Right cardiac atrium (tissue), 5 donors: ENCODE measurements at places on chromosomes 4 and X.

DNA sequence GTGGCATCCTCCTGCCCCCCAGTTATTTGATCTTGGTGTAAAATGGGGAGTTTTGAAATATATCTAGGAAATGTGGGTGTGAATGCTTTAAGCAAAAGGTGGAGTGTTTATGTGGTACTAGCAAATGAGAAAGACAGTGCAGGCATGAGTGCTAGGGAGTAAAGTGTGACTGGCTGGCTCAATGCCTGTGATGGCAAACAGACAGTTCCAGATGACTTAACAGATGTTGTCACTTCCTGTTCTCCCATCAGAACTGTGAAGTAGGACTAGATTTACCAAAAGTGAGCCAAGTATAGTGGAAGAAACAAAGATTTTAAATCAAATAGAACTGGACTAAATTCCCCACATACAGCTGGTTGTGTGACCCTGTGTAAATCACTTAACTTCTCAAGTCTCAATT is 8.4 kb upstream of the AMOT start:
- no peak for DNase-seq

DNA sequence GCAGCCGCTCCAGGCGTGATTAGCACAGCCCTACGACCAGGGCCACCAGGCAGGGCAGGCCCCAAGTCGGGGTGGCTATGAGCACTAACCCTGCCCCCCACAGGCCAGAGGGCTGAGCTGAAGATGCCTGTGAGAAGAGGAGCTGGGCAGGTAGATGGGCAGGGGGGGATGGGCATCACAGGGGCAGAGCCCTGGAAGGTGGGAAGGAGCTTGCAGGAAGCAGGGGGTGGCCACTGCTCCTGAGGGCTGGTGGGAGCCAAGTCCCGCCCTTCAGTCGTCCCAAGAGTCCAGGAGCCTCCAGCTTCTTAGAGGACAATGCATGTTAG is 7.3 kb upstream of the MXD4 start:
- peak; percentile 17 for DNase-seq

DNA sequence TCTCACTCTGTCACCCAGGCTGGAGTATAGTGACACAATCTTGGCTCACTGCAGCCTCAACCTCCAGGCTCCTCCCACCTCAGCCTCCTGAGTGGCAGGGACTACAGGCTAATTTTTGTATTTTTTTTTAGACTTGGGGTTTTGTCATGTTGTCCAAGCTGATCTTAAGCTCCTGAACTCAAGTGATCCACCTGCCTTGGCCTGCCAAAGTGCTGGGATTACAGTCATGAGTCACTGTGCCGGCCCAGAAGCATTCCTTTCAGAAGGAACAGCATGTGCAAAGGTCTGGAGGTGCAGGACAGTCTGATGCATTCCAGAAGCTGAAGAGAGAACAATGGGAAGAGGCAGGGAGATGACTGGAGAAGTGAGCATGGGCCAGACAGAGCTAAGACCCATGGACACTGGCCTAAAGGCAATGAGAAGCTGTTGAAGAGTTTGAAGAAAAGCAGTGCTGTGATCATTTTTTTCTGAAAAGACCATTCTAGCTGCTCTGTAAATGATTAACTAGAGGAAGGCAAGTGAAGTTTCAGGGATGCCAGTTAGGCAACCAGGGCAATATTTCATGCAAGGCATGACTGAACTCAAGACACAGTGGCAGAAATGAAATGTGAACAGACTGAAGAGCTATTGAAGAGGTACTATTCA is 43.2 kb downstream of the MANBA start:
- DNase-seq = no peak

DNA sequence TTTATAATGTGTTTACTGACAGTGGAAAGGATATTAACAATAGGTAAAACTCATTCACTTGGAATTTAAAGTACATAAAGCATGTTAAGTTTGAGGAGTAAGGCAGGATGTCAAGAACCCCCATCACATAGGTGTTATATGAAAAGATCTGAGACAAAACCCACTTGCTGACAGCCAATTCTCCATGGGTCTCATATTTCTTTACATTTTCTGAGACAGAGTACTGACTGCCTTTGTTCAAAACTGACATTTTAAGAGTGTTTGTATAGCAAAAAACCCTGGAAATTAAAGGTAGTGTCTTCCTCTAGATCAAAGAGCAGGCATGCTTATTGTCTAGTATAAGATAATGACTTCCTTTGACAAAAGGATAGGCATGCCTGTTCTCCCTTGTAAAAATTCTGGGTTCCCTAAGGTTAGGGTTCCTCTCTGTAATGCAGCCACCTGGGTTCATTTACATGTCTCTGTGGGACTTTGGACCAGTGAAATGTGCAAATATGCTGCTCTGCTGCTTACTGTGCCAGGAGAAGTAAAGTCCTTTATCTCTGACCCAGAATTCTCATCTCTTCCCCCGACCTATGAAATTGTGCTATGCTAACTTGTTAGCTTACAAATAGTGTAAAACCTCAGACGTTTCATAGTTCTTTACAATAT is 123.6 kb downstream of the PCDH18 start:
- DNase-seq = no peak

DNA sequence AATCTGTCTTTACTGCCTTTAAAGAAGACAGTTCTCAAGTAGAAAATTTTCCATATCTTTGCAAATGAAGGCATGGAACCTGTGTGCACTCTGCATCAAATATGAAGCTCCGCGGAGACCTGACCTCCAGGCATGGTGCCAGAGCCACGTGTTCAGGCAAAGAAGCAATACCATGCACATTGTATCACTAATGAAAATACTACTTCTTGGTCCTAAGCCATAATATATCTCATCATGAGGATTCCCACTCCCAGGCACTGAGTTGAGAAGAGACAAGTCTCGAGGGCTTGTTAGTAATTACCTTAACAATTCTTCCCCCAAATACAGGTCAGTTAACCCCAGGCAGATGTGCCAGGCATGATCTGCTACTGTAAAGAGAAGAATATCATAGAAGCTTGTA is 56.7 kb downstream of the PCDH19 start:
- peak; percentile 30 for DNase-seq

DNA sequence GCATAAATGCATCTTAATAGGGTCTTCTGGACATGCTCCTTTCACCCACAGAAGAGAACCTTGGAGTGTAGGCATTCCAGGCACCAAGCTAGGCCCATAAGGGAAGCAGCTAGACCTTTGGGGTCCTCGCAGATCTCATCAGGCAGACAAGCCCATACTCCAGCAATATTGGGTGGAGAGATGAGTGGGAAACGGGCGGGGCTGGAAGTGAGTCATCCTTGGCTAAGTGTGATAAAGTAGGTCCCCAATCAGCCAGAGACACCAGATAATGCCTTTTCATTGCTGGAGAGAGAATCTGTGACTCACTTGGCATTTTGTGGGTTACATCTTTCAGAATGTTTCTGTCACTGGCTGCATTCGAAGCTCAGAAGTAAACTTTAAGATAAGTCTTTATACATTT is 133.3 kb upstream of the MBNL3 start:
- peak; percentile 17 for DNase-seq

- no peak for DNase-seq
These were observed 93.2 kb downstream of the GASK1B start for GRCh38 chr4:158079661-158080060.

DNA sequence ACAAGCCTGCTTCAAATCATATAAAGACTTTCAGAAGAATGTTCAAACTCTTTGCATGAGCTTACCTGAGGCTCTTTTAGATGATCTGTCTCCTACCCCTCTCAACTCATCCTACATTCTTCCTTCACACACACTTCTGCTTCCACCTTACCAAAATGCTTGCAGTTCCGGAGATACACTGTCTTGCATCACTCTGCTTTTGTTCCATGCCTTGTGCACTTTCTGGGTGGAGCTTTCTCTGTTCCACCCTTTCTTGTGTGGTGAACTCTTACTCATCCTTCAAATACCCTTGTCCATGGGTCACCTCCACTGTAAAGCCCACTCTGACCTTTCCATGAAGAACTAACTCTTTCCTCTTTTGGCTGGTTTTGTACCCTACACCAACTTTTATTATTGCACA is 18.4 kb upstream of the MGST2 start:
- no peak for DNase-seq

DNA sequence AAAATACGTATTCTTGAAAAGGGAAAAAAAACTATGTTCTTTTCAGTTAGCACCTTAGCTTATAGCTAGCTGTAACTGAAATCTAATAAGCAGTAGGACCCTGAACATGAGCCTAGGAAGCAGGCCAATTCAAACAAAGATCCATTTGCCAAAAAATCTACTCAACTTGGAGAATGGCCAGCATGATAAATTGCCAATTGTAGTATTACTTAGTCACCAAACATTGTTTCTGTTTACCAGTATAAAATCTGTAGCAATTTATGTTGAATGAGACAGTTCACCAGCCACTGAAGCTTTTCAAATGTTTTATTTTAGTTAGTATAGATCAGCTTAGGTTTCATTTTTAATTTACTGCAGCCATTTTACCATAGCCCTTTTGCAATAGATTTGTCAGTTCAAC is 323.6 kb upstream of the DIPK2B start:
- no peak for DNase-seq

DNA sequence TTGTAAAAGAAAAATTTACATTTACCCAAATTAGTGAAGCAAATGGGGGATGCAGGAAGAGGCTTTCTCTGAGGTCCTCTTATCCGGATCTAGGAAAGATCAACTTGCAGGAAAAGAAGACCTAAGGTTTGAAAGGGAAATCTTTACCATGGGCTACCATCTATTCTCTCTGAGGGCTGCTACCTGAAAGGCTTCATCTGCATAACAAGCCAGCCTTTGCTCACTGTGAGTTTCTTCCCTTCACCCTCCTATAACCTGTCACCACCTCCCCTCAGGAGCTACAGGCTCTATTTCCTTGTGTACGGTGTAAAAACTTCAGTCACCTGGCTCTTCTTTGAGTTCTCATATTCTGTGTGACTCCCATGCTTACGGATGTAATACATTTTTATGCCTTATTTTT is 118.6 kb upstream of the BEND4 start:
- no peak for DNase-seq

DNA sequence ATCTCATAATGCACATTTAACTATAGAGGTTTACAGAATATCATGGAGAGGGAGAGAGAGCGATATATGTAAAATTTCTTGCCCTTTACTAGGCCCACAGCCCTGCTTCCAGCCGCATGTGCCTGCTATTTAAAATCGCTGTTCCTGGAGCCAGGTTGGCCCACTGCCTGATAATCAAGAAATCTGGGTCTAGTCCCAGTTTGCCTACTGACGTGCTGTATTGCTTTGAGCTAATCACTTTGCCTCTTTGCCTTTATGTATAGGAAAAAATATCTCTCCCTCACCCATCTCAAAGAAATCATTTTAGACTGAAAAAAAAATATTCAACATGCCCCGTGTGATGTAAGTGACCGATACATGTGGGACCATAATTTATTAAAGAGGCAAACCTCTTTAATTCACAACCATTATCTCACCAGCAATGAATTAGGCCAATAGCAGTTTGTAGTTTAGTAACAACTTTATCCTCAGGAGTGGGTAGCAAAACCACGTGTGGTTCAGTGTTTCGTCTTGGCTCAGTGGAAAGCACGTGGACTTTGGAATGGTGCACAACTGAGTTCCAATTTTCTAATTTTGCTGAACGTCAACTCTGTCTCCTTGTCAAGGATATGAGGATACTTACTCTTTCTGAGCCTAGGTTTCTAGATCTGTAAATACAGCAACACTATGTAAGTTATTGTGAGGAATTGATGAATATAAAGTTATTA is 62.6 kb downstream of the GRXCR1 start:
- DNase-seq = peak; percentile 14

DNA sequence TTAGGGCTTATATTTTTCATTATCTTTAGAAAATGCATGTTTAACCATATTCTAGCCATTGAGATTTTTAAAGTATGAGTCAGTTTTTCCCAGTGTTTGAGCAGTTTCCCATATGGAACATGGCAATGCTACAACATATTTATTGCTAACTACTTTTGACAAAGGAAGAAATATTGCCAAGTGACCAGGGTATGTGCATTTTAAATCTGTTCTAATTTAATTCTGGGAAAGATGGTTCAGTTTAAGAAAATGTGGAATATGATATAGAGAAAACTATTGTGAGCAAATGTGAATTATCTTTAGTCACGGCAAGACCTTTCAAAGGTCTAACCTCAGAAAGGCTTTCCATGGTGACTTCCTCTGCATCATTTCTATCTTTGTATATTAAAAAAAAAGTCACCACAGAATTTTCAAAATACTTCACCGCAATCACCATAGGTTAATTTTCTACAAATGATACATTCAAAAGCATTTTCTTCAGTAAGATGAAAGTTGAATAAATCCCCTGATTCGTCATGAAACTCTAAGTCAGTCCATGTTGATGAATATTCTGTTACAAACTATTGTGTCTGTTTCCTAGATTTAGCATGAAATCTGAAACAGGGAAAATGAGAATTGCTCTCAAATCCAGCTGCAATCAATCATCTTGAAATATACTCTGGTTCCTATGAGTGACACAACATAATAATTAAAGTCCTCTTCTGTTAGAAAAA is 2349.0 kb upstream of the TENM3 start:
- DNase-seq = no peak
